Mammary epithelial cell (primary cell): ENCODE measurements at places on chromosomes 7 and 10. TPM values are rescaled to one million over a fixed set of nuclear protein-coding genes. Genes with fewer than 3 reads are reported as not detected.

SPACDR gene
- 0.59 and 0.78 TPM in 2 replicates for total RNA-seq

PROSER2 gene
- 56.3 TPM for total RNA-seq

SYT15 gene
- total RNA-seq: under 0.01 TPM

PYROXD2 gene
- total RNA-seq: 8.3 TPM

BAIAP2L1 gene
- 39.0 TPM for total RNA-seq
